ENCODE measurements at places on chromosomes 16 and 17.

DNA sequence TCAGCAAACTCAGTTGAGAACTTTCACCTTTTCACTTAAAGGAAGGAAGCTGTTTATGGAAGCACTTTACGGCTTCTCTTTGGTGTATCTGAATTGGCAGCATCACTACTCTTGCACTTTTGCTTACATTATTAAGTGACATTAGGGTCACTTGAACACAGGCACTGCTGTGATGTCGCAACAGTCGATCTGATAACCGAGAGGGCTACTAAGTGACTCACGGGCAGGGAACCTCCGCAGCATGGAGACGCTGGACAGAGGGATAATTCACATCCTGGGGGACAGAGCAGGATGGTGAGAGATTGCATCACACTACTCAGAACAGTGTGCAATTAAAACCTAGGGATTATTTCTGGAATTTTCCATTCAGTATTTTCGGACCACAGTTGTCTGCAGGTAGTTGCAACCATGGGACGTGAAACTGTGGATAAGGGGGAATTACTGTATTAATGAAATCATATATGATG, 56.5 kb downstream of the DNAH2 start:
- DNase-seq, result no peak

- no peak for DNase-seq
These were observed 220.0 kb downstream of the HAPSTR1 start for GRCh38 chr16:9311303-9311954.

GRCh38 chr16:10078541-10078949, 103.7 kb downstream of the GRIN2A start:
- DNase-seq, result no peak

GRCh38 chr17:10205549-10206185, 7.3 kb upstream of the GAS7 start:
- no peak for DNase-seq

DNA sequence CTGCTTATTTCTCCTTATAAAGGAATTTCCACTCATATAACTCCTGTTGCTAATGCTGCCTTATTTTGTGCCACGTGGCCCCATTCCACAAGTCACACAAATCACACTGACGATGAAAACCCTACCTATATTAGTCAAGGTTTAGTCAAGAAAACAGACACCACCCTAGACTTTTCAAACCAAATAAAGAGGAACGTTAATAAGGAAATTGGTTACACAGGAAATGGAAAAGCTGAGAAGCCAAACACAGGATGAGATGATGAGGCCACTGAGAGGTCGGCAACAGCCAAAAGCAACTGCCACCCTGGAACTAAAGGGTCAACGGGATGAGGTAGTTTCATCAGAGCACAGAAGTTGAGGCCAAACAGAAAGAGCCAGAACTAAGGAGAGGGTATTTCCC, 47.3 kb upstream of the ALOX12 start:
- no peak for DNase-seq

DNA sequence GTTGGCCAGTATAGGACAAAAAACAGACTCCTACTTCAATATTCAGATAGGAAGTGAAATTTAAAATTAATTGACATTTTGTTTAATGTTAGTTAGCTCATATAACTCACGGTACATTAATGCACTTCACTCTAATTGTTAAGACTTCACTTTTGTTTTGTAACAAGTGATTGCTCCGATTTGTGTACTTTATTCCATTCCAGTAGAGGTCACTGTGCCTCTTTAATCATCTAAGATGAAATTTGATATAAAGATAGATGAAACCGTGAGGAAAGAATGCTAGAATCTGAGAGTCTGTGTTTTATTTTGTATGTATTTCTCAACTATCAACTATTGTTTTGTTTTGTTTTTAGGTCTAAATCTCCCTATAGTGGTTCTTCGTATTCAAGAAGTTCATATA, 29.0 kb downstream of the RBBP6 start:
- no peak for DNase-seq

- peak; percentile 9 for DNase-seq
These were observed 1.0 kb downstream of the LYRM1 start for GRCh38 chr16:20901436-20902112.

GRCh38 chr17:70168977-70169708, at the start of gene KCNJ2:
KCNJ2 (plus strand) TSS chr17:70169532; CDS start chr17:70175040, 5,508 bp downstream.
- DNase-seq, result no peak

GRCh38 chr17:73335591-73336407, 24.0 kb upstream of the CDC42EP4 start:
- no peak for DNase-seq

GRCh38 chr16:49921791-49922456, 66.0 kb upstream of the ZNF423 start:
- DNase-seq, result no peak

- no peak for DNase-seq
These were observed 34.9 kb downstream of the PECAM1 start for GRCh38 chr17:64355536-64356303.

GRCh38 chr17:67017910-67018309, 26.4 kb upstream of the CACNG1 start:
- no peak for DNase-seq

GRCh38 chr16:65414284-65414984, 292.6 kb upstream of the CDH11 start:
- no peak for DNase-seq

- DNase-seq, result peak; percentile 71
These were observed at the start of gene CFAP52 for GRCh38 chr17:9576521-9577372. CFAP52 (plus strand) TSS chr17:9576642; CDS start chr17:9576696, 54 bp downstream.

DNA sequence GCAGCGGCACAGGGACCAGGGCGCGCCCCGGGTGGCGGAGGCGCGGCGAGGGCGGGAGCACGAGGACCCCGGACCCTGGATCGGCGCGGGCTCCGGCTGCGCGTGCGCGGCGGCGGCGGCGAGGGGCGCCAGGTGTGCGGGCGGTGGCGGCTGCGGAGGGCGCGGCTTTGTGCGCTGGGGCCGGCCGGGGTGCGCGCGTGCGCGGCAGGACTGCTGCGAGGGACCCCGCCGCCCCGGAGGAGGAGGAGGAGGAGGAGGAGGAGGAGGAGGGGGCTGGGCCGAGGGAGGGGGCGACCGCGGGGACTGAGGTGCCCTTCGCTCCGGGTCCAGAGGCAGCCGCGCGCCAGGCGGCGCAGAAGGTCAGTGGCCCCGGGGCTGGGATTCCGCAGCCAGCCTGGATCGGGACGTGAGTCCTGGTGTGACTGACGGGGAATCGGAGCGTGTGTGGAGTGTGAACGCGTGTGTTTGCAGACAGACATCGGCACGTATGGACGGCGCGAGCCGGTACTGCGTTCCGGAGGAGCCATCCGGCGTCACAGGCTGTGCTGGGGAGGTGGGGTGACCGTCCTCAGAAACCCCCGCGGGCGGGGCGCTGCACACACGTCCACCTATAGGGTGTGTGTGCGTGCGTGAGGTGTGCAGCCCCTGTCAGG, 19.5 kb upstream of the RAP1GAP2 start:
- DNase-seq, result no peak

GRCh38 chr16:88815901-88816589, 4.3 kb upstream of the APRT start:
- DNase-seq, result peak; percentile 37

GRCh38 chr17:40430272-40431230, 12.7 kb upstream of the IGFBP4 start:
- no peak for DNase-seq

DNA sequence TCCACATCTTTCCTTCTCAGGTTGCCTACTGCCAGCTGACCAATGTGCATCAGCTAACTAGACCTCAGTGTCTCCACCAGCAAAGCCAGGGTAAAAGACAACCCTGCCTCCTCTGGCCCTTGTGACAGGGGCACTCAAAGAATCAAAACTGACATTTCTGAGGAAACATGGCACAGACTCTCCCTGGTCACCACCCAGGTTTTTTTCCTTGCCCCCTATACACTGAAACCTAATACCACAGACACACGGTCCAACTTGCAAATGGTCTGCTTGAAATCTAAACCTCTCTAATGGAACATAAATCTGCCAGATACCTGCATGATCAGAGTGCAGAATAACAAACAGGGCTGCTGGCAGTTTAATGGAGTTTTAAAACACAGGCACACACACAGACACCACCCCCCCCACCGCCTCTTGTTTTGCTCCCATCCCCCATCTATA, 19.5 kb upstream of the CORO6 start:
- DNase-seq, result no peak

GRCh38 chr16:75621170-75621477, 2.0 kb downstream of the ADAT1 start:
- DNase-seq, result peak; percentile 36

GRCh38 chr17:42179911-42180410, 981 bp downstream of the KCNH4 start:
- no peak for DNase-seq

DNA sequence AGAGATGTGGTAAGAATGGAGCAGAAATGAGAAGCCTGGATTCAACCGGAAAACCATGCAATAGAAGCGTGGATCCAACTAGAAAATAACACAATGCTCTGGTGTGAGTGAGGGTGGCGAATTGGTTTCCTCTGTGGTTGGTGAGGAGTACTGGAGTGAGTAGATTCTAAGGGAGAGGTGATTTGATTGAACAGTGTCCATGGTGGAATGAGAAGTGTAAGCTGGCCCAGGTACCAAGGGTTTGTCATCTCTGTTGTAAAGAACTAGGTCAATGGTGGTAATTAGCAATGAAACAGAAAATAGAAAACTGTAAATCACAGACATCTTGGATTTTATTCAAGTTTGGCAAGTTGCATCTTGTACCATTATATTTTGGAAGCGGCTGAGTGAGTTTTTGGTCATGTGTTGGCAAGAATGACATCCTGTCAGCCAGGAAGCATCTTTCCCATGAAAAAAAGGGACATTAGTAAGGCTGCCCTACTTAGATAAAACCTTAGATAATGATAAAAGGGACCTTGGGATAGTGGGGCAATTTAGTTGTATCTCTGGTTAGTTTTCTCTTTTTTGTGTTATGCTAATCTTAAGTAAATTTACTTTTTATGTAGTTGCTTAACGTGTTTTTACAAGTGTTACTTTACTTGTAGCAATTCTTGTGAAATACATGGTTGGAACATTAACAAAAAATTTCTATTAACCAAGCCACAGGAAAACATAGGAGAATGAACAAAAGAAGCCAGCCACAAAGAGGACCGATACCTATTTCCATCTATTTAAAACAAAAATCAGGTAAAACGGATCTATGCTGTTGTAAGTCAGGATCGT, 20.9 kb downstream of the HSD17B2 start:
- no peak for DNase-seq

DNA sequence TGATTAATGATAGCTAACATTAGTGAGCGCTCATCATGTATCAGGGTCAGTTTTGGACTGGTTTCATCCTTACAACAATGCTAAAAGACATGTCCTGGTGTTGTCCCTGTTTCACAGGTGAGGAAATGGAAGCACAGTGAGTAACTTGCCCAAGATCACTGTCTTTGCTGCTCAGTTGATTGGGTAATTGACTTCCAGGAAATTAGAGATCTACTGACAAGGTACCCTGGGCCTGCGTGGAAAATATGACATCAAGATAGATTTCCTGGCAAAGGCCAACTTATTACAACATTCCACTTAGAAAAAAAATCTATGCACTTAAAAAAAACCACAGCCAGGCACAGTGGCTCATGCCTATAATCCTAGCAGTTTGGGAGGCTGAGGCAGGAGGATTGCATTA, 96.3 kb downstream of the CYLD start:
- no peak for DNase-seq

GRCh38 chr17:75673487-75673886, 6.3 kb downstream of the SAP30BP start:
- DNase-seq, result no peak

DNA sequence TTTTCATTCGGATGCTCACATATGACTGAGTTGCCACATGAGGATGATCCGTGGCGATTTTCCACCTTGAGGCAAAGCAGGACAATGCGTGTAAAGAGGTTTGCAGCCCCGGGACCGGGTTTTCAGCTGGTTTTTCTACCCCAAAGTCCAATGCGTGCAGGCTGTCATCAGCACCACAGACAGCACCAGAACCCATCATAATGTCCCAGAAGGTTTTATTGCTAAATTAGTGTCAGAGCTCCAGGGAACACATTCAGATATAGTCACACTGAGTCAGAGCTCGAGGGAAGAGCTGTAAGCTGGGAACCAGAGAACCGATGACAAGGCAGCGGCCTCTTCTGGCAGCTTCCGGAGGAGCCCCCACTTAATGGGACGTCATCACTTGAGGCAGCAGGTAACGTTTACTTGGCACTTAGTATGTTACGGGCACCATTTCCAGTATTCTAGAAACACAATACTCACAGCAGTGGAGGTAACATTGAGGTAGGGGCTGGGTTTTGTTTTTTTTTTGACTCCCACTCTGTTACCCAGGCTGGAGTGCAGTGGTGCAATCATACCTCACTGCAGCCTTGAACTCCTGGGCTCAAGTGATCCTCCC, 8.9 kb upstream of the NAGPA start:
- DNase-seq, result peak; percentile 36

GRCh38 chr17:76495663-76496400, 5.4 kb downstream of the RHBDF2 start:
- DNase-seq, result no peak

- no peak for DNase-seq
These were observed 182.1 kb downstream of the HS3ST3A1 start for GRCh38 chr17:13419676-13420075.

GRCh38 chr16:15608398-15609285, 34.3 kb downstream of the MARF1 start:
- DNase-seq, result no peak

GRCh38 chr17:59331929-59332748, 684 bp downstream of the YPEL2 start:
- peak; percentile 7 for DNase-seq

- DNase-seq, result no peak
These were observed 227.3 kb upstream of the RPL38 start for GRCh38 chr17:73976147-73976546.

- DNase-seq, result no peak
These were observed 25.0 kb upstream of the TMEM97 start for GRCh38 chr17:28293994-28294393.

DNA sequence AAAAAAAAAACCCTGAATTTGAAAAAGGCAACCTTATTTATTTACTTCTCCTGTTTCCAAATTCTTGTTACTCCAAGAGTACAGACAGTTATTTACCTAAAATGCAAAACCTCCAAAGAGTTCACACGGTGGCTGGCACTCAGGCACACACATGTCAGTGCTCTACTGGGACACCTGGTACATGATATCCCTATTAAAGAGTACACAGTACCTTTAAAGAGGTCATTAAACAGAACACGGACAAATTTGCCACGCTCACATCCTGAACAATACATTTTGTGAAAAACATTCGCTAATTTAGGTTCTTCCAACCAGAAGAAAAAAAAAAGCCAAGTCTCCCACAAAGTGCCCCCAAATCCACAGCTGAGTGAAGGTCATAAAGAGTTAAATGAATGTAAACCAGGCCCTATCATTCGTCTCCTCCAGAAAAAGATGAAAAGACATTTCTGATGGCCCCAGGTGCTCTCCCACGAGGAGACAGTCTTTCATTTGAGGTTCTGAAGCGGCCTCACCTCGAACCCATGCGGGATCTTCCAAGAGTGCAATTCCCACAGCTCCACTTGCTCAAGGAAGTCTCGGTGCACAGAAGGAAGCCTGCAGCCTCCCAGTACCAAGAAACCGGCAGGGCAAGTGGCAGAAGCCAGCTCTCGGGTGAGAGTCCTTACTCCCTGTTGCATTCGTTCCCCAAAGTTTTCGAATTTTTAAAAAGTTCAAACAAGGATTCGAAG, 993 bp downstream of the ERN1 start:
- peak; percentile 10 for DNase-seq

- no peak for DNase-seq
These were observed 55.4 kb downstream of the ABCC6 start for GRCh38 chr16:16167927-16168326.
